Caki2 (cell line): ENCODE measurements at places on chromosomes 7 and 10. TPM values are rescaled to one million over a fixed set of nuclear protein-coding genes. Genes with fewer than 3 reads are reported as not detected.

The ARHGAP19 gene
- total RNA-seq, result 1.7 and 4.5 TPM in 2 replicates

The HNRNPF gene
- 253 and 281 TPM in 2 replicates for total RNA-seq

The CHN2 gene
- not detected in 2 replicates for total RNA-seq

The HGF gene
- total RNA-seq, result not detected in 2 replicates

The FAM24A gene
- not detected in 2 replicates for total RNA-seq

The NT5C2 gene
- total RNA-seq, result 24.6 and 30.0 TPM in 2 replicates

The TRIM50 gene
- total RNA-seq, result not detected in 2 replicates

The NUTM2A gene
- total RNA-seq, result 1.7 TPM in 1 of 2 replicates, not detected in the other

The SSC4D gene
- 1.1 and 11.0 TPM in 2 replicates for total RNA-seq

The FGL2 gene
- total RNA-seq, result not detected in 2 replicates

The RAB19 gene
- total RNA-seq, result 6.3 TPM in 1 of 2 replicates, not detected in the other

The GPR85 gene
- total RNA-seq, result not detected in 2 replicates

The AOAH gene
- total RNA-seq, result 4.8 TPM in 1 of 2 replicates, not detected in the other

The CDK13 gene
- total RNA-seq, result 32.1 and 38.8 TPM in 2 replicates

The C1GALT1 gene
- 10.2 and 24.4 TPM in 2 replicates for total RNA-seq

The SPOCK2 gene
- 0.41 and 1.1 TPM in 2 replicates for total RNA-seq

The EN2 gene
- 1.3 and 6.7 TPM in 2 replicates for total RNA-seq

The DNAJC1 gene
- total RNA-seq, result 51.6 and 64.0 TPM in 2 replicates

The SFR1 gene
- total RNA-seq, result 15.6 and 20.8 TPM in 2 replicates
